ENCODE measurements at places on chromosomes 6 and 20. TPM values are rescaled to one million over a fixed set of nuclear protein-coding genes. Genes with fewer than 3 reads are reported as not detected.

The ADGRF1 gene
- not detected for total RNA-seq

The TGM3 gene
- not detected for total RNA-seq

The CDS2 gene
- 49.0 TPM for total RNA-seq

The TMEM244 gene
- not detected for total RNA-seq

The TMEM200A gene
- total RNA-seq, result 0.74 TPM

The CASS4 gene
- total RNA-seq, result not detected

The PNPLA1 gene
- not detected for total RNA-seq

The ULBP2 gene
- total RNA-seq, result 7.0 TPM

The RNF182 gene
- 0.78 TPM for total RNA-seq

The TUBB1 gene
- total RNA-seq, result not detected

The PFDN6 gene
- 63.5 TPM for total RNA-seq

The LPIN3 gene
- 3.0 TPM for total RNA-seq

The NKX2-2 gene
- not detected for total RNA-seq

The DEFB124 gene
- not detected for total RNA-seq

The PRRT1 gene
- 1.3 TPM for total RNA-seq

The TBXT gene
- total RNA-seq, result not detected

Data from endothelial cell of umbilical vein (primary cell).